Activated CD8-positive, alpha-beta memory T cell treated with anti-CD3 and anti-CD28 coated beads for 24 hours (primary cell): ENCODE measurements at places on chromosomes 3 and 15.

DNA sequence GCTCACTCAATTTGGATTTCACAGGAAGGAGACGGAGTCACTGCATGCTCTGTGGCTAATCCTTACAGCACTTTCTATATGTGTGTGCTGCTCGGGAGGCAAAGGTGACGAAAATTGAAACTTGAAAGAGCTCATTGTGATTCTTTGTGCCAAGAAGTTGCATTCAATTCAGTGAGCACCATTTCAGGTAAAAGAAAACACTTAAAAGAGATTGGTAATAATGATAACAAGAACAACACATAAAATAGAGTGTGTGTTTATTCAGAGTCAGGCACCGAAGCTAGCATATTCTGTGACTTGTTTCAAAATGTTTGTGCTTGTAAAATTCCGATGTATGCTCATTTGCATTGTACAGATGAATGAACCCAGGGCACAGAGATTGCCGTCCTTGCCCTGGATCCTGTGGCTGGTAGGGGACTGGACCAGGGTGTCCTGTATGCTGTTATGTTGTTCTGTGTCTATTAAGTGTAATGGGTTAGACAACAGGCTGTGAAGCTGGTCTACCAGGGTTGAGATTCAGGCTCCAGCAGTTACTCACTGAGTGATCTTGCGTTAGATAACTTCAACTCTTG is 193.3 kb upstream of the PROK2 start:
- DNase-seq, result no peak

GRCh38 chr3:23640471-23641146 is 165.1 kb upstream of the UBE2E1 start:
- no peak for DNase-seq

- DNase-seq, result no peak
Measured at GRCh38 chr3:153704115-153704514, 417.1 kb upstream of the ARHGEF26 start.

- peak; percentile 57 for DNase-seq
Measured at GRCh38 chr3:127484601-127485388, 105.7 kb downstream of the TPRA1 start.

DNA sequence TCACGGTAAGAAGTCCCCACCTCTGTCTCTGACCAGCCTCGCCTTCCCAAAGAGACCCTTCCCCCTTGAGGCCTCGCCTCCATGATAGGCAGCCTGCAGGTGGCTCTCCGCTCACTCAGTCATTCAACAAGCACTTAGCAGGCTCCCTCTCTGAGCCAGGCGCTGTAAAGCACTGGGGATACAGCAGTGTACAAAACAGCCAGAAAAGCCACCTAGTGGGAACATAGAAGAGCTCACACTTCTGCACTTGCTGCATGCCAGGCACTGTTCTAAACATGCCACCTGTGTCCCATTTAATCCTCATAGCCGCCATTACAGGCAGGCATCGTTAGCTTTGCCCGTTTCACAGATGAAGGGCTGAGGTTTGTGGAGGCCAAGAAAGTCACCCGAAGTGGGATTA is 56.0 kb downstream of the SEMA3G start:
- no peak for DNase-seq

GRCh38 chr3:113153499-113154107 is 57.8 kb upstream of the BOC start:
- DNase-seq, result no peak
